ENCODE measurements at places on chromosomes 11 and 22.

- DNase-seq, result no peak
These were observed 15.7 kb upstream of the VPREB1 start for GRCh38 chr22:22228921-22229320.

GRCh38 chr11:68141246-68142027 is 20.2 kb upstream of the CHKA start:
- no peak for DNase-seq

GRCh38 chr11:11215944-11216343 is 137.1 kb downstream of the CSNK2A3 start:
- no peak for DNase-seq

DNA sequence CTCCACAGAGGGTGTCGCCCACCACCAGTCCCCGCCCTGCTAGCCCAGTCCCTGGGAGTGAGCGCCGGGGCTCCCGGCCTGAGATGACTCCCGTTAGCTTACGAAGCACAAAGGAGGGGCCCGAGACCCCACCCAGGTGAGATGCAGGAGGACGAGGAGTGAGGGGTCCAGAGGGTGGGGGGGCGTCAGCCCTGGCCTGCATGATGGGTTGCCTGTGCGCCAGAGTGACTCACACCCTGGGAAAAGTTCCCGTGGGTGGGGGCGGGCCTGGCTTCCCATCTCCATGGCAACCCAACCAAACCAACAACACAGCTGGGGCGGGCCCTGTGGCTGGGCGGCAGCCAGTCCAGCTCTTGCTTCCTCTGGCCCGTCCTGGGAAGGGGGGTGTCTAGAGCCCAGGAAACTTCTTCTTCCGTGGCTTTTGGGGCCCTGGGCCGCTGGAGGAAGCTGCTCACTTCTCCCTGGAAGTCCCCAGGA is 4.5 kb downstream of the GAS2L1 start:
- peak; percentile 65 for DNase-seq

GRCh38 chr11:75182664-75183063 is 31.8 kb downstream of the SLCO2B1 start:
- no peak for DNase-seq
